GOT3 (cell line): ENCODE measurements at places on chromosomes 13 and 19.

- no peak for DNase-seq
These were observed 17.0 kb upstream of the RUBCNL start for GRCh38 chr13:46403851-46404732.

DNA sequence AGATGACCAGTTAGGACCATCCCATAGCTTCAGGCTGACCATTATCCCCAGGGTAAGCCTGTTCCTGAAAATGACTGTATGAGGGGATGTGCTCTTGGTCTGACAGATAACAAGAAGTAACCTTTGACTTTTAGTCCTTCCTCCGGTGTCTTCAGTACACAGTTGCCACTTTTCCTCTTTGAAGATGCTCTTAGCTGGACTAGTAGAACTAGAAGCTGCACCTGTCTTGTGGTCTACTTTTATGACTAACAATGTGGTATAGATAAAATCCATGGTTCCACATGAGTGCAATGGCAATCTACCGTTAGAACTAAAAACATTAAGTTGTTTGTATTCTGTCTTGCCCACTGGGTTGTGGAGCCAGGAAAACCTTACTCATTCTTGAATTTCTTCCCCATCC is 5.9 kb upstream of the RUBCNL start:
- DNase-seq, result no peak

DNA sequence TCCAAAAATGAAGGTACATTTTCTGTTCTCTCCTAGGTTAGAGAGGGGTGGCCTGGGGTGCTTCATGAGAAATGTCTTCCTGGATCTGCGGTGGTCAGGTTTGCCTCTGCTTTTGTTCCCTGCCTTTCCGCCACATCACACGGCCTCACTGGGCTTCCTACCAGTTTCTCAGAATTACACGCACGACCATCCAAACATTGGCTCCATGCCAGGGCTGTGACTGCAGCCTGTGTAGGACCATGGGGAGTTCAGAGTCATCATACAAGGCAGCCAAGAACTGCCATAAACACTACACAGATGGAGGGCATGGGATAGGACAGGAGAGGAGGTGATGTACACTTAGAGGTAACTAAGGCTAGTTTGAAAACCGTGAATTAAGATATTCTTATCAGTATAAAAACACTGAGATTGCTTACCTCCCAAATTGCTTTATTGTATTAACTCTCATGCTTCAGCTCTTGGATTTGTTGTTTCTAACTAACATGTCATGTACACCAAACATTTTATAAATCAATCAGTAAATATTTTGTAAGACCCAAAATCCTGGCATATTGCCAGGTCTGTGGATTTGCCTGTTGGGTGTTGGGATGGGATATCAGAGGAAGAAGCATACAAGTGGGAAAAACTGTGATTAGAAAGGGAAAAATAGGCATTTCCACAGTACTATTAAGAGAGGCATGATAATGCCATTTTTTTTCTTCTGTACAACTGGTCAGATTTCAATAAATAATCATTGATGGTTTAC is 45.2 kb downstream of the CDADC1 start:
- no peak for DNase-seq

DNA sequence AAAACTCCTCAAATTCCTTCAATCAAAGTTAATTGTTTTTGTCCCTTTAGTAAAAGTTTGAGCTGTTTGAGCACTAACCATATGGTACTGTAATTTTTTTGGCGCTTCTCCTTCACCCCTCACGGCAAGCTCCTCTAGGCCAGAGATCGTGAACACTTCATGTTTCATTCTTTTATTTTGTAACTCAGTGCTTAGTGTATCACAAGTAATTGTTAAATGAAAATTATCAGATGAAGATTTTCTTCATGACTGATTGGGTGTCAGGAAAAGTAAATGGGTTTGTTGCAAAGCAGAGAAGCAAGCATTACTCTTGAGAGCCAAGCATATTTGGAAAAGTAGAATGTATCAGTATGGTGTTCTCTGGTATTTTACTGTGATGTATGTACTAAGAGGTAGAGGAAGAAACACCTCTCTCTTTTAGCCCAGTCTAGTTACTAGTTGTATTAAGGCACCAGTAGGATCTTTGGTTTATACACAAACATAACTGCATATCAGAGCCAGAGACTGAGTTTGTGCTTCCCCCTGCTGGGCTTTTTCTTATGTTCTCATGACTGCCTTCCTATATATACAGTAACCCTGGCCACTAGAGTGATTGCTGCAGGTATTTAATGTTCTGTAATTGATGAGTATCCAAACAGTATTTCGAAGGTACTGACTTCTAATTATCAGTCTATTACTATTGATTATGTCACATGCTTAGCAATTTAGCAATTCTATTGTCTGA is 202.3 kb upstream of the KLHL1 start:
- no peak for DNase-seq

DNA sequence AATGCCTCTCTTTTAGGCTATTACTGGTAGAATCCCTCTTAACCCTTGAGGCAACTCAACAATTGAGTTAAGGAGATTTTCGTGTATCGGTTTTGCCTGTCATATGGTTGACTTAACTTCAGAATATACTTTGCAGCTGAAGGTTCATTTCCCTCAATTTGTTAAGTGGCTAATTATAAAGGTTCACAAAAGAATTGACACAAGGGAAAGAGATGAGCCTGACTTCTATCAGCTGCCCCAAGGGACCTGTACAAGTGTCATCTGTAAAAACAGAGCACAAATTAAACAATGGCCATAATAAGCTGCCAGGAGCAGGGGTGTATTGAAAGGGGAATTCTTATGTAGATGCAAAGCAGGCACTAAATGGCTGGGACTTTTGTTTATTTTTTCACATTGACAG is 334.8 kb upstream of the OBI1 start:
- DNase-seq, result no peak
